ENCODE measurements at places on chromosomes 6 and 20.

GRCh38 chr6:32655203-32655710 is 11.2 kb downstream of the HLA-DQB1 start:
- no peak for DNase-seq

- DNase-seq = no peak
Observed at GRCh38 chr20:16647875-16648597, 74.8 kb upstream of the KIF16B start.

GRCh38 chr20:41061155-41061554 is 32.5 kb downstream of the TOP1 start:
- no peak for DNase-seq

DNA sequence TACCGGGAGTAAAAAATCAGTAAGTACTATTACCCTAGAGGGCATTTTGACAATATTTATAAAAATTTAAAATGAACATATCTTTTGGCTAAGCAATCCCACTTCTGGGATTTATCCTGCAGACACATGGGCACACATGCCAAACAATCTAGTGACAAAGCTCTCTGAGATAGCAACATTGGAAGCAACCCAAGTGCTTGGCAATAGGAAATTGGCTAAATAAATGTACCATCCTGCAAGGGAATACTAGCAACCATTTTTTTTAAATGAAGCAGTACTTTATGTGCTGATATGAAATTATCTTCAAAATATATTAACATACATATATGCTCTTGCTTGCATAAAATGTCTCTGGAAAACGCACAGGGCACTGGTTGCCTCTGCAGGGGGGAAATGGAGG is 133.8 kb downstream of the SNX5 start:
- no peak for DNase-seq

DNA sequence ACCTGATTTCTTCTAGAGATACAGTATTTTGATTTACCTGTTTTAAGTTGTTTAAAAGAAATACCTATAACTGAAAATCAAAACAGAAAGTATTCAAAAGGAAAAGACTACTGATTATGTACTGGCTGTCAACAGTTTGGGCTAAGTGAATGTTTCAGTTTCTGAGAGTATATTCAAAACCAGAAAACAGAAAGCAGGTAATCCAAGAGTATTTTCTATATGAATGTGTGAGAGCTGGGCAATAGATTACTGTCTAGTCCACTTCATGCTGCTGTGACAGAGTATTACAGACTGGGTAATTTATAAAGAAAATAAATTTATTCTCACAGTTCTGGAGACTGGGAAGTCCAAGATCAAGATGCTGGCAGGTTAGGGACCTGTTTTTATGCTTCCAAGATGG is 261.0 kb downstream of the ARHGAP18 start:
- no peak for DNase-seq

Data from amygdala (tissue), 56 donors.